Neural crest cell (in vitro differentiated cells): ENCODE measurements at places on chromosomes 12 and 14.

DNA sequence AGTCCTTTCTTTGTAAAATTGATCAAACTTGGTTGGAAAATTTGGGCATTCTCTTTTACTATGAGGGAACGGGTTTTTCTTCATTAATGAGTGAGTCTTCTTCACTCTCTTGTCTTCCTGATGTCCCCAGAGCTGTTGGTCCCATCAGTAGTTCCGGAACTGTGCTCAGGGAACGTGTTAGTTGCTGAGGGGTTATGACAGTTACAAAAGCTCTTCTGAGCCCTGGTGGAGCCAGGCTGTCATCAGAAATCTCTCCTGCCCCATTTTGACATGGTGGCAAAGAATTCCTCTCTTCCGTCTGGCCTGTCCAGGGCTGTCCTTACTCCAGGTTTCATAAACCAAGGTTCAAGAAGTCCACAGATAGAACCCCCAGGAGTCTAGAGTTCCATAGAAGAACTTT lies 208.5 kb downstream of the SLC41A2 start:
- DNase-seq = no peak

DNA sequence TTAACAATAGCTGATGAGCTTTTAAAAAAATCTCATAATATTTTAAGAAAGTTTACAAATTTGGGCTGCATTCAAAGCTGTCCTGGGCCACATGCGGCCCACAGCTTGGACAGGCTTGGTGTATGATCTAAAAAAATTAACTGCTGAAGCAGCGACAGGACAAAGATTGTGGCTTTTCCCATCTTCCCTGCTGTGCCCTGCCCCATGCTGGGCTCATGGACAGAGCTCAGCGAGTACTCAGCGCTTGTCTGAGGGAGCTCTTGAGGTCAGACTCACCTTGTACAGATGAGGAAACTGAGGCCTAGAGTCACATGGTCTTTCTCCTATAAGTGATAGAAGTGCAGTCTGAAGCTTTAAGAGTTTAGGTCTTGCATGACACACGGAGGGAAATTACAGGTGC lies 15.0 kb downstream of the EVL start:
- DNase-seq = no peak

DNA sequence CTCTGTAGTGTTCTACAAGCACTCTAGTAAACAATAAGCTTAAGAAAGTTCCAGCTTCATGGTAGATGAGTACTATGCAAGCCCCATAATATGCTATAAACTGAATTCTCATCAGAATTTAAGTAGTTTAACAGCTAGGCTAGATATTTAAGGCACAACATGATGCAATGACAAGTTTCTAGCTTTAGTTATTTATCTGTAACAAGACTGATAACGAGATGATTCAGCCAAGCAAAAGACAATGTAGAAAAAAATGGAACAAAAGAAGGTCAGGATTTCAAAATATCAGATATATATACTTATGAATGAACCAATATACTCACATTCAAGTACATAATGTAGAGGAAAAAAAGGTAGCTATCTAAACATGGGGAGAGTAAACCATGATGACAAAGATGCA lies 61.0 kb upstream of the RERGL start:
- DNase-seq = no peak

DNA sequence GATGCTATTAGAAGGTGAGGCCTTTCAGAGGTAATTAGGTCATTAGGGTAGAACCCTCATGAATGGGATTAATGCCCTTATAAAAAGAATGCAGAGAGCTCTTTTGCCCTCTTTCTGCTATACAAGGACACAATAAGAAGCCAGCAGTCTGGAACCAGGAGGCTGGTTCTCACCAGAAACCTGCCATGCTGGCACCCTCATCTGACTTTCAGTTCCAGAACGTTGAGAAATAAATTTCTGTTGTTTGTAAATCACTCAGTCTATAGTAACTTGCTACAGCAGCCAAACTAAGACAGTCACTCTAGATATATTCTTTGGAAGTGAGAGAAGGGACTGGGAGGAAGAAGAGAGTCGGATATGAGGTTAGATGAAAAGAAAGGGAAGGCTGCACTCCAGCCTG lies 125.0 kb upstream of the MYF6 start:
- DNase-seq = no peak

GRCh38 chr14:86613786-86614185 lies 1083.8 kb downstream of the FLRT2 start:
- DNase-seq = no peak

GRCh38 chr14:52833891-52834290 lies 42.5 kb upstream of the GNPNAT1 start:
- no peak for DNase-seq

DNA sequence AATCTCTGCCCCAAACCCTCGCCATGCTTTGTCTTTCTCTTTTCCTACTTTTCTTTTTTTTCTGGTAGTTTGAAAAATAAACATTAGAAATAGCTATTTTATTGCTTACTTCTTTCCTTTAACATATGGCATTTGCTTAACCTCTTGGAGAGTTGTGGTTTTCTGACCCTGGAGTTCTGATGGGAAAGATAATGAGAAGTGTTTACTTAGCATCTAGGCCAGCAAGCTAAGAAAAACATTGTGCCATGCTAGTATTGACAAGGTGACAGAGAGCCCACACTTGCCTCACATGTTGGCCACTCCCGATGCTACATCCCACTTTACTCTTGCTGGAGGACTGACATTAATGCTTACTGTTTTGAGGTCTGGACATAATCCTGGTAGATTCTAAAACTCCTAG lies 886.2 kb downstream of the DIO2 start:
- DNase-seq = no peak

- no peak for DNase-seq
Observed at GRCh38 chr12:123223241-123223668, 9.7 kb downstream of the MPHOSPH9 start.

DNA sequence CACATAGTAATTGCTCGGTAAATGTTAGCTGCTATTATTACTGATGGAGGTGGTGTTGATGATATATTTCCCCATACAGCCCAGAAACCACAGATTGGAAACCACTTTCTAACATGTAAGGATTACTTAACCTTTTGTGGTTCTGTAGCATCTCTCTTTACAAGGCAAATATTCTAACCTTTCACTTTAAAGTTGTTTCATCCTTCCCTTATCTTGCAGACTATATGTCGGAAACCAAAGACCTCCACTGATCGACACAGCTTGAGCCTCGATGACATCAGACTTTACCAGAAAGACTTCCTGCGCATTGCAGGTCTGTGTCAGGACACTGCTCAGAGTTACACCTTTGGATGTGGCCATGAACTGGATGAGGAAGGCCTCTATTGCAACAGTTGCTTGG lies 75.8 kb downstream of the FRMD6 start:
- no peak for DNase-seq

DNA sequence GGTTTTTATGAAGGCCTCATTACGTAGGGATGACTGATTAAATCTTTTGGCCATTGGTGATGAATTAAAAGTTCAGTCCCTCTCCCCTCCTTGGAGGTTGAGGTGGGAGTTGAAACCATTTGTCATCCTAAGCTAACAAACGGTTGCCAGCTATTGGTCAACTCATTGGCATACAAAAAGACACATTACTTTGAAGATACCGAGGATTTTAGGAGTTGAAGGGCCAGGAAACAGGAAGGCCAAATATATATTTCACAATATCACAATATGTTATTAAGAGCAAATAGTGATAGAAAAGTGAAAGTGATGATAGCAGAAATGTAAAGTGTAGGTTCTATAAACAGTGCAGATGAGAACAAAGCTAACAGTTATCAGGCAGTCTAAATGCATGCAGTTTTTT lies 24.4 kb downstream of the RCOR1 start:
- no peak for DNase-seq

- no peak for DNase-seq
Observed at GRCh38 chr14:40362856-40363255, 930.6 kb upstream of the FBXO33 start.

- DNase-seq = no peak
Observed at GRCh38 chr14:98754343-98755020, 517.5 kb downstream of the BCL11B start.

GRCh38 chr12:76679778-76680177 lies 84.1 kb upstream of the ZDHHC17 start:
- DNase-seq = no peak

DNA sequence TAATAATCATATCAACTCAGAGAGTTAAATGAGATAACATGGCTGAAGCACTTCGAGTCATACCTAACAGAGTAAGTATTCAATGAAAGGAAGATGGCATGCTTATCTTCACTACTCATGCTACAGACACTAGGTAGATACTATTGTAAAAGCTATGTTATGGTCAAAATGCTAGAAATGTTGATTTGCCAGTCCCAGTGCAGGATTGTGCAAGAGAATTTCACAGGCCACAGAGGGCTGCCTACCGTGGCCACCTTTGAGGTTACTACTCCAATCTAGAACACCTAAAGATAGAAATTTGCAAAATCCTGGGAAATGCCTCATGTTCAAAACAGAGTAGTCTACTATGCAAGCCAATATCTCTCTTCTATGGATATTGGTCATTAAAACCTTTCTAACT lies 75.3 kb upstream of the PLEKHG7 start:
- no peak for DNase-seq

- DNase-seq = no peak
Observed at GRCh38 chr12:2930865-2931264, 28.3 kb upstream of the TEAD4 start.

GRCh38 chr14:50667684-50667995 lies 466 bp downstream of the SAV1 start:
- no peak for DNase-seq

DNA sequence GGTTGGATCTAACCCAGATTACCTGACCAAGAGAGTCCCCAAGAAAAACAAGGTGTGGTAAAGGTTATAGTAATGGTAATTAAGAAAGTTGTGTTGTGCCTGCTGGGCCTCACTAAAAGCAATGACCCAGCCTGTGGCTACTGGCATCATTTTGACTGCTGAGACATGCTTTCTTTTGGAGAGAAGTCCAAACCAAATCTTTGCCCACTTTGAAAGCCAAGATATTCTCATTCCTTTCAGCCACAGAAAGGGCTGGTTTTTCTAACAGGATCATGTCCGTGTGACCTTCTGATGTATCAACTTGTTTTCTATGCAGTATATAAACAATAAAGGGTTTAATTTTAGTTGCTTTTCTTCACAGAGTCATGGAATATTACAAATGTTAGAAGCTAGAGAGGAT lies 388.6 kb downstream of the RAD51B start:
- DNase-seq = no peak

DNA sequence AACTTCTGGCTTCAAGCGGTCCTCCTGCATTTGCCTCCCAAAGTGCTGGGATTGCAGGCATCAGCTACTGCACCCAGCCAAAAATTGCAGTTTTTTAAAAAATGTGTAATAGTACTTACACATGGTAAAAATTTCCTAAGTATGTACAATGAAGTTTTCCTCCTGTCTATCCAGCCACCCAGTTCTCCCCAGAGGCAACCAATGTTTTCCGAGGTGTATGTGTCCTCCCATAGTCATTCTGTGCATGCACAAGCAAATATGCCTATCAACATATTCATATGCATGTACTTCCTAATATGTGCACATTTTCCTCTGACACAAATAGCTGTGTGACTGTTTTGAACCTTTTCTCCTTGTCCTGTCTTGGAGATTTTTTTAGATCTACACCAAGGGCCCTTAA lies 195.0 kb downstream of the SLC5A8 start:
- no peak for DNase-seq

- no peak for DNase-seq
Observed at GRCh38 chr12:105352052-105352451, 21.6 kb downstream of the C12orf75 start.

DNA sequence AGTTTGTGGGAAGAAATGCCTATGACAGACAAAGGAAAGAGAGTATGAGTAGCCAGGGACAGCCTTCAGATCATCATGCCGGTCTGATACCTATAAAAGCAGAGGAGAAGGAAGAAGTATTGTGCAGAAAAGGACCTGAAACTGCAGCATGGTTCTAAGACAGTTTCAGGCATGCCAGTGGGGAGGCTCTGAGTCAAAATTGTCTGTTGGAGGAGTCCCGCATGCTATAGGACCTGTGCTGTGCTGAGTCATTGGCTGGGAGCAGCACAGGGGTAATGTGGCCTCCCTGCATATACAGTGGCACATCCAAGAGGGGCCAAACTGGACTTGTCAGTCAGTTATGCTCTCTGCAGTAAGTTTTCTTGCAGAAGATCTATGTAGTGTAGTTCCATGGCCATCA lies 40.7 kb downstream of the NEUROD4 start:
- DNase-seq = no peak
